ENCODE measurements at places on chromosomes 11 and 22. TPM values are rescaled to one million over a fixed set of nuclear protein-coding genes. Genes with fewer than 3 reads are reported as not detected.

Gene SLC37A2
- 2.6 TPM for total RNA-seq

Gene MMP11
- total RNA-seq = 18.2 TPM

Gene PRG3
- not detected for total RNA-seq

Gene FGF4
- total RNA-seq = not detected

Gene NNMT
- total RNA-seq = 809 TPM

Gene OR51B2
- total RNA-seq = not detected

Gene IFITM2
- 104 TPM for total RNA-seq

Gene DENND6B
- total RNA-seq = 3.3 TPM

Gene OR52B6
- not detected for total RNA-seq

Gene MCAM
- total RNA-seq = 61.3 TPM

Gene KRTAP5-10
- not detected for total RNA-seq

Gene F2
- total RNA-seq = not detected

Gene BCL2L13
- total RNA-seq = 74.1 TPM

Gene PPP2R5B
- total RNA-seq = 23.9 TPM

Gene MUC2
- total RNA-seq = not detected

Gene ANAPC15
- total RNA-seq = 38.7 TPM

Gene CEND1
- 2.8 TPM for total RNA-seq

Gene TRIM66
- total RNA-seq = 1.4 TPM

Gene SIDT2
- 15.7 TPM for total RNA-seq

Gene BARX2
- not detected for total RNA-seq

Gene FAT3
- total RNA-seq = 1.9 TPM

Gene FCHSD2
- 9.1 TPM for total RNA-seq

Gene RAG2
- total RNA-seq = not detected

Gene SLC22A25
- total RNA-seq = not detected

Gene LMO2
- 0.25 TPM for total RNA-seq

Gene GRAP2
- not detected for total RNA-seq

Gene TTC36
- 1.1 TPM for total RNA-seq

Gene TBX10
- total RNA-seq = not detected

Gene MGAT3
- not detected for total RNA-seq

Gene APIP
- total RNA-seq = 22.5 TPM

Gene C11orf86
- total RNA-seq = not detected

Gene BIRC3
- total RNA-seq = 0.97 TPM

Gene FAM118B
- 25.4 TPM for total RNA-seq

Gene MRGPRX4
- not detected for total RNA-seq

Gene DEUP1
- not detected for total RNA-seq

Gene TSPAN32
- not detected for total RNA-seq

Gene OR52I2
- total RNA-seq = not detected

Gene LYVE1
- total RNA-seq = not detected

Gene C22orf15
- not detected for total RNA-seq

Gene RASGRP2
- total RNA-seq = not detected

Gene MS4A8
- not detected for total RNA-seq

Gene OR52E4
- total RNA-seq = not detected

Gene KDM4D
- total RNA-seq = 1.4 TPM

Gene CECR2
- total RNA-seq = not detected

Gene SLC22A8
- not detected for total RNA-seq

Gene FOLR1
- total RNA-seq = not detected

Gene HSPB2
- total RNA-seq = 0.38 TPM

Gene MS4A15
- not detected for total RNA-seq

Gene C22orf31
- not detected for total RNA-seq

Gene RBMXL2
- total RNA-seq = not detected

Gene LRRC56
- not detected for total RNA-seq

Gene RAB3IL1
- total RNA-seq = 6.6 TPM
